ENCODE measurements at places on chromosomes 3 and 15.
A peak's percentile ranks its signal among the peaks of the same experiment; 100 is the strongest.

DNA sequence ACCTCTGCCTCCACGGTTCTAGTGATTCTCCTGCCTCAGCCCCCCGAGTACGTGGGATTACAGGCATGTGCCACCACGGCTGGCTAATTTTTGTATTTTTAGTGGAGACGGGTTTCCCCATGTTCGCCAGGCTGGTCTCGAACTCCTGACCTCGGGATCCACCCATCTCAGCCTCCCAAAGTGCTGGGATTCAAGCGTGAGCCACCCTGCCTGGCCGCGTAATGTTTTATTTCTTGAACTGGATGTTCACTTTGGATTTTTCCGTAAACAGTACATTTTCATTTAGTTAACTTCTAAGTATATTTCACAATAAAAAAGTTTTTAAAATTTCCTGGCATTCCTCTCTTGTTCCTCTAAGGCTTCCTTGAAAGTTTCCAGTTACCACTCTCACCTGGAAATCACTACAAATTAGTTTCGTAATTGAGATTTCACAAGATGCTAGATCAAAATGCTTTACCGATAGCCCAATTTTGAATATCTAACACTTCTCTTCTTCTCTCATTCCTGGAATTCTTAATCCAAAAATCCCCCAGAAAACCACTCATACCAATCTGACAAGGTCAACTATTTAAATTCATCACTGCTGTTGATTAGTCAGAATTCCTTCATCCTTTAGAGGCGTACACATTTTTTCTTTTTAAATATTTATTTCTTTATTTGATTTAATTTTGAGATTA lies 44.7 kb upstream of the INO80 start:
- no peak overlapping the region for H3K27ac ChIP-seq
- no peaks in the 10 kb centered on the region for H3K27me3 ChIP-seq
- H3K36me3 ChIP-seq, result no peaks in the 10 kb centered on the region
- DNase-seq, result no peak
- H3K4me1 ChIP-seq, result peaks cover 9% of the 10 kb centered on the region

DNA sequence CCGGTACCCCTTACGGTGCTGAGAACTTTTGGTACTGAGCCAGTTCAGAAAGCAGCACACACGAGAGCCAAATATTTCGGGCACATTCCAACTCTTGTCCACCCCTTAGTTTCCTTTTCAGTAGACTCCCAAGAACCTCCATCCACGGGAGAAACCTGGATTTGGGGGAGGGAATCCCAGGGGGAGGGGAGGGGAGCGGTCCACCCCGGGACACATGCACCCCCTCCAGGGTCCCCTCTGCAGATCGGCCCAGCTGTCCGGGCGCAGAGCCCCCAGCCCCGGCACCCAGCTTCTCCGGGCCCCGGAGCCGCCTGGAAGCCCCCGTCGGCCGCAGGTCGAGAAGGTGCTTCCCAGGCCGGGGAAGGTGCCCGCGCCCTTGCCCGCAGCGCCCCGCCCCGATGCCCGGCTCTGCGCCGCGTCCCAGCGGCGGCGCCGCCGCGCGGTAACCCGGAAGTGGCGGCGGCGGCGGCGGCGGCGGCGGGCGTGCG lies 455 bp upstream of the ABHD17C start:
- H3K27ac ChIP-seq, result peak overlapping the region; percentile 0
- H3K4me3 ChIP-seq, result peak overlapping the region; percentile 30
- H3K27me3 ChIP-seq, result no peaks in the 10 kb centered on the region
- peak; percentile 21 for DNase-seq

- no peaks in the 10 kb centered on the region for H3K27me3 ChIP-seq
- no peaks in the 10 kb centered on the region for H3K4me1 ChIP-seq
- no peak overlapping the region for H3K4me3 ChIP-seq
- no peaks in the 10 kb centered on the region for H3K36me3 ChIP-seq
- no peak overlapping the region for H3K27ac ChIP-seq
These were observed 85.1 kb downstream of the MTHFS start for GRCh38 chr15:79811406-79812405.

- no peaks in the 10 kb centered on the region for H3K36me3 ChIP-seq
- H3K4me1 ChIP-seq, result no peaks in the 10 kb centered on the region
- no peaks in the 10 kb centered on the region for H3K27me3 ChIP-seq
- no peak for DNase-seq
These were observed 41.9 kb upstream of the SLC6A1 start for GRCh38 chr3:10950476-10951294.

DNA sequence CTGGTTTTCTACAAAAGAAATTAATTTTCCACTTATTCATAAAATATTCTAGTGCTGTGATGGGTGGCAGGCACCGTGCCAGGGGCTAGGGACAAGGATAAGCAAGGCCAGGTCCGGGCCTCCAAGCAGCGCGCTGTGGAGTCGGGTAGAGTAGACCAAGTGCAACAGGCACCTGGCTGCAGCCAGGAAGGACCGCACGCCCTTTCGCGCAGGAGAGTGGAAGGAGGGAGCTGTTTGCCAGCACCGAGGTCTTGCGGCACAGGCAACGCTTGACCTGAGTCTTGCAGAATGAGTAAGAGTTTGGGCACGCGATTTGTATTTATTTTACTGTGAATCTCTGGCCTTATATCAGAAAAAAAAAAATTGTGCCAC lies at the start of gene CASR:
TSS of gene CASR (plus strand) at position 148 of the 372 bp plus-strand sequence. CDS start 70,522 bp downstream, outside the sequence.
- no peak within 1 kb of the TSS for H3K4me3 ChIP-seq
- no peaks in the 10 kb centered on the region for H3K36me3 ChIP-seq
- H3K27me3 ChIP-seq, result peaks cover 3% of the 10 kb centered on the region
- DNase-seq, result no peak

DNA sequence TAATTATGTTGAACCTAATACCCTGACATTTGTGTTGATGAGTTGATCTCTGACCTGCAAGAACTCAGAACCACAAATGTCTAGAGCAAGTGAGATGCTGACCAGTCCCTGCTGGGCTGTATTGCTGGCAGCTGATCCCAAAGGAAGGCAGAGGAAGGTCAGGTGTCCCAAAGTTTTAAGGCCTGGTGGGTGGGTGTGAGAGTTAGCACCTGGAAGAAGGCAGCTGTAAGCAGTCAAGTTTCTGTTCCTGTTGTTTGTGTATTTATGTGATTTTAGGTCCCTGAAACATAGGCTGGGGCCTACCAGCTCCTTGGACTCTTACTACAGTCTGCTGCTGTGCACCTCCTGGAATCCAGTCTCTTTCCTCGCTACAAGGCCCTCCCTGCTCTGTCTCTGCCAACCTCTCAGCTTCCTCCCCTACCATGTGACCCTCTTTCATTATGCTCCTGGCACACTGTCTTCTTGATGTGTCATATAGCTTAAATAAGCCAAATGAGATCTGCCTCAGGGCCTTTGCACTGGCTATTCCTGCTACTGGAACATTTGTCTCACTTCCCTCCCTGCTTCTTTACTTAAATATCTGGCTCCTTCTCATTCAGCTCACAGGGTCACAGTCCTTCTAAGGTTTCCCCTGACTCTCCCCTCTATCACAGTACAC lies 31.0 kb upstream of the ATOSA start:
- H3K4me1 ChIP-seq, result no peaks in the 10 kb centered on the region
- H3K36me3 ChIP-seq, result no peaks in the 10 kb centered on the region
- no peaks in the 10 kb centered on the region for H3K27me3 ChIP-seq
- H3K4me3 ChIP-seq, result no peak overlapping the region
- H3K27ac ChIP-seq, result no peak overlapping the region

GRCh38 chr3:126553284-126554084 lies 5.2 kb downstream of the C3orf22 start:
- no peaks in the 10 kb centered on the region for H3K27me3 ChIP-seq
- no peak for DNase-seq
- no peak overlapping the region for H3K4me3 ChIP-seq

GRCh38 chr15:74873756-74874424 lies 725 bp upstream of the SCAMP2 start:
- peak overlapping the region; percentile 52 for H3K4me3 ChIP-seq
- H3K27ac ChIP-seq, result peak overlapping the region; percentile 93
- no peak for DNase-seq
- no peaks in the 10 kb centered on the region for H3K27me3 ChIP-seq

GRCh38 chr3:166123576-166123975 lies 286.4 kb upstream of the BCHE start:
- DNase-seq, result no peak
- no peaks in the 10 kb centered on the region for H3K27me3 ChIP-seq
- no peaks in the 10 kb centered on the region for H3K4me1 ChIP-seq
- no peaks in the 10 kb centered on the region for H3K36me3 ChIP-seq
- H3K4me3 ChIP-seq, result no peak overlapping the region
- no peak overlapping the region for H3K27ac ChIP-seq
